Hematopoietic multipotent progenitor cell treated with erythropoietin and hydrocortisone succinate and interleukin-3 and kit ligand, for 17 days (in vitro differentiated cells): ENCODE measurements at places on chromosomes 11 and 22.

- DNase-seq, result no peak
Observed at GRCh38 chr11:45083544-45084087, 62.8 kb upstream of the PRDM11 start.

DNA sequence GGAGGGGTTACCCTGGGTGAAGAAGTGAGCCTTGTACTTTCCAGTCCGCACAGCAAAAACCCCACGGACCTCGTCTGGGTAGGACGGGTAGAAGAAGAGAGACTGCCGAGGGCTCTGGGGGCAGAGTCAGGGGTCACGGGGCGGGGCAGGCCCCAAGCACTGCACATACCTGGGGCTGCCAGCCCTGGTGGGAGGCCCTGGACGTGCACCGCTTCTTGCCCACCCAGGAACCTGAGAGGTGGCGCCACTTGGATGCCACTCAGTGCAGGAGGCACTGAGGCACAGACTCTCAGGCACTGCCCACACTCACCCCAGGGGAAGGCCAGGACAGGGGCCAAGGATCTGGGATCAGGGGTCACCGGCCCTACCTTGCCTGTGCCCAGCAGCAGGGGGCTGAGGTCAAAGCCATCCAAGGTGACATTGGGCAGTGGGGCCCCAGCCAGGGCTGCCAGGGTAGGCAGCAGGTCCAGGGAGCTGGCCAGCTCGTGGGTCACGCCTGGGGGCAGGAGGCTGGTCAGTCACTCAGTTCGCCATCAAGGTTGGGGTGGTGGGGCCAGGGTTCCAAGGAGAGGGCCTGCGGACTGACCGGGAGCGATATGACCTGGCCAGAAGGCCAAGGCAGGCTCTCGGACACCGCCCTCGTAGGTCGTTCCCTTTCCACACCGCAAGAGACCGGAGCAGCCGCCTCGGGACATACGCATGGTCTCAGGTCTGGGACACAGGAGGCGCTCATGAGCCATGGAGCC lies 2.2 kb downstream of the ARSA start:
- no peak for DNase-seq

GRCh38 chr22:28884747-28885350 lies 1.5 kb downstream of the ZNRF3 start:
- no peak for DNase-seq

- DNase-seq, result no peak
Observed at GRCh38 chr11:121336279-121336937, 43.8 kb downstream of the SC5D start.

DNA sequence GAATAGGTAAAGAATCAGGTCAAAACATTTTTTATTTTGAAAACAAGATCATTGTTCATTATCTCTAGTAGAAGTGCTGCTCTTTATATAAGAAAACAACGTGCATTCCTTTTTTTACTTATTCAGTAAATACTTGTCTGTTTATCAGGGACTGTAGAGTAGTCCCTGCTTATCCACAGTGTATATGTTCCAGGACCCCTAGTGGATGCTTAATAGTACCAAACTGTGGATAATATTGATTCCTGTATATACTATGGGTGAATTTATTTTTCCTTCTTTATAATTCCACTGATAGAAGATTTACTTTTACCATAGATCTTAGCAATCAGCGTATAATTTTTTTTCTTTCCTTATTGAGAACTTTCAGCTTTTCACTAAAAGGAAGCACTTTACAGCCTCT lies 32.6 kb downstream of the CEP295 start:
- no peak for DNase-seq

- no peak for DNase-seq
Observed at GRCh38 chr22:22840780-22841179, 46.8 kb upstream of the IGLL5 start.

GRCh38 chr11:86106916-86107315 lies 38.0 kb upstream of the PICALM start:
- no peak for DNase-seq

GRCh38 chr22:19892257-19892879 lies 37.7 kb upstream of the GNB1L start:
- DNase-seq, result no peak

DNA sequence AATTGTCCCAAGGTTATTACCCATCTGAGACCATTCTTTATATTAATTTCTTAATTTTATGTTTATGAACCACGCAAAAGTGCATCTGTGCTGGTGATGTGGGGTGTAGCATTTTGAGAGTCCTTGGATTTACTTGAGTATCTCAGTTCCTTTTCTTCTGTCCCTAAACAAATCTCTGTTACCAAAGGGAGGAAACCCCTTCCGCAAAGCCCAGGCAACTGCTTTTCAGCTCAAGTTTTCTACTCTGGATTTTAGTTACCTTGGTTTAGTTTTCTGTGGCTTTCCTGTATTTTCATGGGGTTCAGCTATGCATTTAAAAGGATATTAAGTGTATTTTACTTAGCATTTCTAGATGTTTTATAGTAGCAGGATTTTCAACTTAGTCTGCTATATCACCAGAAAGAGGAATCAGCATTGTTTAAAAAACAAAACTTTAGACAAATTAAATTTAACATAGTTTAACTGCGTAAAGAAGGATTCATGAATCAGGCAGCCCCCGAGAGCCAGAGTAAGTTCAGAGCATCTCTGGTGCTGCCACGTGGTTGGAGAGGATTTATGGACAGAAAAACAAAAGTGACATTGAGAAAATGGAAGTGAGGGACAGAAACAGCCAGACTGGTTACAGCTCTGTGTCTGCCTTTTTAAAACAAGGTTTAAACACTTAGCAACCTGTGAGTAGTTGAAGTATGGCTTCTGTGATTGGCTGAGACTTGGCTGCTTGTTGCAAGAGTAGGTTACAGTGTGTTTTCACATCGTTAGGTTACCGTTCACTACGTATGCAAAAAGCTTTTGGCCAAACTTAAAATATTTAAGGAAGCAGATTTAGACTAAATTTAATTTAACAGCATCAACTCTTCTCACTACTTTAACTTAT lies 9.6 kb downstream of the ADM start:
- peak; percentile 21 for DNase-seq

GRCh38 chr22:19815093-19815822 lies 39.4 kb downstream of the GNB1L start:
- no peak for DNase-seq

DNA sequence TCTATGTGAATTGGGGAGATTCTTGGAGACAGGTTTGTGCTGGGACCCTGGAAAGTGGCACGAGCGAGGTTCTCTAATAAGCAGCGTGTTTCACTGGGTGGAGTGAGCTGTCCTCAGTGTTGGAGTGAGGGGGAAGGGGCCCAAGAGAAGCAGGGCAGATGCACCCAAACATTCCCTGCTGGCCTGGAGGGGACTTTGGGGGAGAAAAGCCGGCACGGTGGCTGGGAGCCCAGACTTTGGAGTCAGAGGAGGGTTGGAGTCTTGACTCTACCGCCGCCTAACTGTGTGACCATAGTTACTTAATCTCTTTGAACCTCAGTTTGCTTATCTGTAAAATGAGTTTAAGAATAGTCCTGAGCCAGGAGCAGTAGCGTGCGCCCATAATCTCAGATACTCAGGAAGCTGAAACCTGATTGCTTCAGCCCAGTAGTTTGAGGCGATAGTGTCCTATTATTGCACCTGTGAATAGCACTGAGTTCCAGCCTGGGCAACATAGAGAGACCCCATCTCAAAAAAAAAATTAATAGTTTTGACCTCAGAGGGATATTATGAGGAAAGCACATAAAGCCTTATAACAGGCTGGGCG lies 614 bp downstream of the NR1H3 start:
- no peak for DNase-seq

- DNase-seq, result no peak
Observed at GRCh38 chr11:63583357-63583677, 20.1 kb upstream of the PLAAT2 start.

DNA sequence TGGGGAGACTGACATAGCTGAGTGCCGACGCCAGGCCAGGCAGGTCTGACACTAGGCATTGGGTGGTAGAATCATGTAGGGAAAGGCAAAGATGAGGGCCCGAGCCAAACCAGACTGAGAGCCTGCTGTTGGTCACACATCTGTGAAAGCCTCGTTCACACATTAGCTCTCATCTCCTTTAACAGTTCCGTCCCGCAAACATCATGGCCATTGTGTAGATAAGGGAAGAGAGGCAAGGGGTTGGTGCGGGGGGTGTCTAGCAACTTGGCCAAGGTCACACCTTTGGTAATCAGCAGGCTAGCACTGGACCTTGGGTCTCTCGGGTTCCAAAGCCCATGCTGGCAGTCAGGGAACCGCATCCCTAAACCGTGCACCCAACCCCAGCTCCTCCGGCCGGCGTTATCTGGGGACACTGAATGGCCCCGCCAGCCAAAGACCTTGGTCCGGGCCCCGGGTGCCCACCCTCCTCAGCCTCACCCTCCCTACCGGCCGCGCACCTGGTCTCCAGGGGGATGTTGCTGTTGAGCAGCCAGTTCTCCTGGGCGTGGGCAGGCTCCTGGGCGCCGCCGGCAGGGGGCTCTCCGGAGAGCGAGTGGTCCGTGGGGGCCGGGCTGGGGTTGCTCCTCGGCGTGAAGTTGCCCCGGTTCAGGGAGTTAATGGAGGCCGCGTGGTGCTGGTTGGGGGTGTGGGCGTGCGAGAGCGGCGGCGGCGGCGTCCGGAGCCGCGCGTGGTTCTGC lies 328.3 kb upstream of the NARS2 start:
- DNase-seq, result no peak

DNA sequence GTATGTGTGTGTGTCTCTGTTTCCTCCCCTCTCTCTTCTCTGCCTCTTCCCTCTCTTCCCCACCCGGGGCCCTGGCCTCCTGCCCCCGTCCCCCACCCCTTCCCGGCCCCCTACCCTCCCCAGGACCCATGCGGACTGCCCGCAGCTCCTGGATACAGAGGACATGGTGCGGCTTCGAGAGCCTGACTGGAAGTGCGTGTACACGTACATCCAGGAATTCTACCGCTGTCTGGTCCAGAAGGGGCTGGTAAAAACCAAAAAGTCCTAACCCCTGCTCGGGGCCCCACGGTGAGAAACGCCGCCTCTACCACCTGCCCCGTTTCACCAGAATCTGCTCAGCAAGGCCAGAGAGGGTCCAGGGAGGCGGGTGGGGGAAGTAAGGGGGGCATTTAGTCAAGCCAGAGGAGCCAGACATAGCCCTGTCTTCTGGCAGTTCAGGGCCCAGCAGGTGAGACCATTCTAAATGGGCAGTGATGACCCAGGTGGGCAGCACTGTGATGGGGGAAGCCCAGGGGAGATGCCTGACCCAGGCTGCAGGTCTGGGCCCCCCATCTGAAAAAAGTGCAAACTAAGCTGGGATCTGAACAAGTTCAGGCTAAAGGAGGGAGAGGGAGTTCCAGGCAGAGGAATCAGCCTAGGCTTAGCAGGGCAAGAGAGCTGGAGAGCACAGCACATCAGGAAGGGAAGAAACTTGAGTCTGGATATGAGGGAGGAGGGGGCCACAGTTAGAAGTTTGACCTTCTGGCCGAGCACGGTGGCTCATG lies 6.4 kb downstream of the SELENOM start:
- no peak for DNase-seq

DNA sequence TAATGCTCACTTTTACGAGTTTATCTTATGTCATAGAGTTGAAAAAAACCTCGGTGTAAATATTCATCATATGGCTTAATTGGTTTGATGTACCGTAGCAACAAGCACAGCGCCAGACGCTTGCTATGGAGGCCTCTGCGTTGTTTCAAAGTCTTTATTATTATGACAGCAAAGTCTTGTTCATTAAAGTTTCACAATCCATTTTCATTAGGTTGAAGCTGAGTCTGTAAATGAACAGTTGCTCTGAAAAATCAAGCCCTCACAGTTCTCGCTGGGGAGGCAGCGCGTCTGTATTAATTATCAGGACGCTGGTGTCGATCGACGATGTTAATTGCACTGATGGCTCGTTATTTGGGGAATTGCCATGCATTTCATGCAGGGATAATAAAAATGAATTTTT lies 185.6 kb downstream of the INSC start:
- DNase-seq, result no peak

DNA sequence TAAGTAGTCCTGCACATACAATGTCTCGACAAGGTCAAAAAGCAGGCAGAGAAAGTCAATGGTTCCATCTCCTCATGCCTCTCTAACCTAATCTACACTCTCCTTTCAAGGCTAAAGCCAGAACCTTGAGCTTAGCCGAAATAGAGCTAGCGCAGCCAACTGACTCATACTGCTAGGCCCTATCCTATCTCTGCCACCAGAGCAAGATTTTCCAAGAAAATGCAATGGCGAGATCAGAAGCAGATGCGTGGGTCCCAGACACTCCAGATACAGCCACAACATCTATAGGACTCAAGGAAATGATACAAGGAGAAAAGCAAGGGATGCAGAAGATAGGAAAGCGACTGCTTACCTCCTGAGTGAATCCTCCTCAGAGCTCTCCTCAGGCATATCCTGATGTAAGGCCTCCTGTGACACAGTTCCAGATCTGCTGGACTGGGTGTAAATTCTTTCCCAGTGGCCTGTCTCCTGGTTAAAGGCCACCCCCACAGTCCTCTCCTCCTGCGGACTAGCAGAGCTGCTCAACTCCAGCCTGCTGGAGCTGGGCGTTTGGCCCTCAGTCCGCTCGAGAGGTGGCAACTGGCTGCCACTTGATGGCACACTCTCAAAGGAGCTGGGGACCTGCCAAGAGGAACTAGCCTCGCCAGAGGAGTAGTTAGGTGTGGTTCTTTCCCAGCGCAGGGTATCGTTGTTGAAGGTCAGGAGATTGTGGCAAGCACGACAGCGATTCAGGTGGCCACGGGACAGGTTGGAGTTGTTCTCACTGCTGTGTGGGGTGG lies 52.0 kb downstream of the AMBRA1 start:
- peak; percentile 88 for DNase-seq

DNA sequence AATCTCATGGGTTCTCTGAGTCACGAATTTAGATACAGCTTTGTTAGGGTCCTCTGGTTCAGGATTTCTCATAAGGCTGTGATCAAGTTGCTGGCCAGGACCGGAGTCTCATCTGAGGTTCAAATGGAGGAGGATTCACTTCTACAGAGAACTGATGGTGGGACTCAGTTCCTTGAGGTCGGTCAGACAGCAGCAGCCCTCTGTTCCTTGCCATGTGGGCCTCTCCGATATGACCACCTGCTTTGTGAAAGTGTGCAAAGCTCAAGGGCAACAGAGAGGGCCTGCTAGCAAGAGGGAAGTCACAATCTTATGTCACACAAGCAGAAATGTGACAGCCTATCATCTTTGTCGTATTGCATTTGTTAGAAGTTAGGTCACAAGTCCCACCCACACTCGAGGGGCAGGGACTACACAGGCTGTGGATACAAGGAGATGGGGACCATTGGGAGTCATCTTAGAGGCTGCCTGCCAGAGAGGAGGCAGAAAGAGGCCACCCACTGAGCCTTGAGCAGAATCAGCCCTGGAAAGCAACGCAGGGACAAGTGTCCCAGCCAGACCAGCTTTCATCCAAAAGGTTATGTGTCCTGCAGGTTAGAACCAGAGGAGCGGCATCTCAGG lies 34.5 kb downstream of the RPUSD4 start:
- no peak for DNase-seq
